ENCODE measurements at places on chromosomes 13 and 19.

DNA sequence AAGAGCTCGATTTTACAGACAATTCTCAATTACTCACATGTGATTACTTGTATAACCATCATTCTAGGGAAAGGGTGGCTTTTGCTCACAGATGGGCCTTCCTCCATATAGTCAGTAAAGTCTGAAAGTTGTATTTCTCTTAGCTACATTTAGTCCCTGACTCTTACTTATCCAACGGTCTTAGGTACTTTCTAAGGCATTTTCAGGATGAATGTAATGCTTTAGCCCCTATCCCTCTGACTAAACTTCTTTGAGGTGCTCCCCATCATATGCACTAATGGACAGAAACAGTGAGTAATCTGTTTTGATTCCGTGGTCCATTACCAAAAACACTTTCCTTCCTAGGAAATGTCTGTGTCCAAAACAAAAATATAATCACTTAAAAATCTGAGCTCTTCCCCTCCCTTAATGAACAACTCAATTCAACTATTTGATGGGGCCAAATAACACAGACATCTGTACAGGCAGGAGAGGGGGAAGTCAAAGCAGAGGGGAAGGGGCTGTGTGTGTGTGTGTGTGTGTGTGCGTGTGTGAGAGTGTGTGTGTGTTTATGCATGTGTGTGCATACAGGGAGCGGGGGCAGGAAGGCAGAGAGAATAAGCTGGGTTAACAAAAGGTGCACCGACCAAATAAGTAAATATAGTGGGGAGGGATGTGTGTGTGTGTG is 84.9 kb downstream of the USP12 start:
- no peak for DNase-seq

DNA sequence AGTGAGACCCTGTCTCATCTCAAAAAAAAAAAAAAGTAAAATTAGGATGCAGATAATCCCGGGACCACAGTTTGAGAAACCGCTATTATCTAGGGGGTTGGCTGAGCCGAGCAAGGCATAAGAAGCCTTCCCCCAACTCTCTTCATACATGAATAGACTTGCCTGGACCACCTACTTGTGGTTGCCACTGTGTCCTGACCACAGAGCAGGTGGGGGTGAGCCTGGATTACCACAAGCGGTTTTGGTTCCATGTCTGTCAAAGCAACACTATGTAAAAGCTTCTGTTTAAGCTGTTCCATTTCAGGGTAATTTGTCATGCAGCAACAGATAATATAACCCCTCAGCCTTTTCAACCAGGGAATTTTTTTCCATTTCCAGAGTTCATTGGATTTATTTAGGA is 3.3 kb upstream of the NAPA start:
- DNase-seq = peak; percentile 35

DNA sequence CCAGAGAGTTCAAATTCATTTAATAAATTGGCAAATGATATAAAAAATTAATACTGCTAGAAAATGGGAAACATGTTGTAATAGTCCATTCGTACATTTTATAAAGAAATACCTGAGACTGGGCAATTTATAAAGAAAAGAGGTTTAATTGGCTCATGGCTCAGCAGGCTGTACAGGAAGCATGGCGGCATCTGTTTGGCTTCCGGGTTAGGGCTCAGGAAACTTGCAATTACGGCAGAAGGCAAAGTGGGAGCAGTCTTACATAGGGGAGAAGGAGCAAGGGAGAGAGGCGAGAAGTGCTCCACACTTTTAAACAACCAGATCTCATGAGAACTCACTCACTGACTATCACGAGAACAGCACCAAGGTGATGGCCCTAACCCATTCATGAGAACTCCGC is 512.0 kb downstream of the DACH1 start:
- DNase-seq = no peak

DNA sequence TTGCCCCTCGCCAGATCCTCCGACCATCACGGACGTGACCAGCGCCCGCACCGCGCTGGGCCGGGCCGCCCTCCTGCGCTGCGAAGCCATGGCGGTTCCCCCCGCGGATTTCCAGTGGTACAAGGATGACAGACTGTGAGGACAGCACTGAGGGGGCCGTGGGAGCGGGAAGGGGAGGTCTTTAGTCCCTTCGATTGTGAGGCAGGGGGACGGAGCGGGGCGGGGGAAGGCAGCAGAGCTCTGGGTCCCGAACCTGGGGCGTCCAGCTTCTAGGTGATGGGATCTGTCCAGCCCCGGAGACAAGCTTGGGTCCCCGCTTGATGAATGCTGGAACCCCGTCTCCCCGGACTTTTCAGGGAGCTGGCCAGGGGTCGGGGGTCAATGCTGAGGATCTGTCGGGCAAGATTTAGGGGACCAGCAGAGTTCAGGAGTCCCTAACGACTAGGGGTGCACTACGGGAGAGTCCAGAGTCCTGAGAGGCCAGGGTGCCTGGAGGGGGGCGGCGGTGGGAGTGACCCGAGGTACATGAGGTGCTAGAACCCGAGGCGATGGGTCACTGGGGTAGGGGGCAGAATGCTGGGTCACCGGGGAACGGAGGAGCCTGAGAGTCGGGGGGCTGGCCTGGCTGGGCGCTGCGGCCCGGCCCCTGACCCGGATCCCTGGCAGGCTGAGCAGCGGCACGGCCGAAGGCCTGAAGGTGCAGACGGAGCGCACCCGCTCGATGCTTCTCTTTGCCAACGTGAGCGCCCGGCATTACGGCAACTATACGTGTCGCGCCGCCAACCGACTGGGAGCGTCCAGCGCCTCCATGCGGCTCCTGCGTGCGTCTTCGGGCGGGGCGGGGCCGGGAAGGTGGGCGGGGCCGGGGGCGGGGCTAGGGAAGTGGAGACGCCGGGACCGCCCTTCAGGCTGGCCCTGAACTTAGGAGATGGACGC is 14.6 kb downstream of the VSIG10L start:
- peak; percentile 8 for DNase-seq

DNA sequence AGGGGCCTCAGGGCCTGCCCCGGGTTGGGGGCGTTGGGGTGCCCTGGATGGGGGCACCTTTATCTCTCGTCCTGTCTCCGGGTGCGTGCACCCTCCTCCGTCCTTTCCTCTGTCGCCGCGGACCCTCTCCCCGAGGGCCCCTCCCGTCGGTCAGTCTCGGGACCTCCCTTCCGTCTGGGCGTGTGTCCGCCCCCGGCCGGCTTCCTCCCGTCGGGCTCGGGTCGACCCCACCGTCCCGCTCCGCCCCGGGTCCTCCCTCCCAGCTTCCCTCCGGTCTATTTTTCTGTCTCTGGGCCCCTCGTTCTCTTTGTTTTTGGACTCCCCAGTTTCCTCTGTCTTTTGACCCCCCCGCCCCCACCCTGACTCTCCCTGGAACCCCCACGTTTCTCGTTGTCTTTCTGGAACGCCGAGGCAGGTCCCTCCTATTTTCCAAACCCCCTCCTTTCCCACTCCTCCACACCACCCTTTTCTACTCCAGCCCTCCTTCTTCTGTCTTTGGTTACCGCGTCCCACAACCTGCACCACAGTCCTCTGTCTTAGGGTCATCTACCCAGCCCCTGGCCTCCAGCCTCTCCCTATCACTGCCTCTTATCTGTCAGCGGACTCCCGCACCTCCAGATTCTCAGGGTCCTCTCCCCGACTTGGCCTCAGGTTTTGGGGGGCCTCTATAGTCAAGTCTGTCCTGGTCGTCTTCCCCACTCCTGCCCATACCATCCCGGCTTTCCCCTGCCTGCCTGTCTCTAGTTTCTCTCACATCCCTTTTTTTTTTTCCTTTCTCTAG is 757 bp downstream of the EGLN2 start:
- no peak for DNase-seq

DNA sequence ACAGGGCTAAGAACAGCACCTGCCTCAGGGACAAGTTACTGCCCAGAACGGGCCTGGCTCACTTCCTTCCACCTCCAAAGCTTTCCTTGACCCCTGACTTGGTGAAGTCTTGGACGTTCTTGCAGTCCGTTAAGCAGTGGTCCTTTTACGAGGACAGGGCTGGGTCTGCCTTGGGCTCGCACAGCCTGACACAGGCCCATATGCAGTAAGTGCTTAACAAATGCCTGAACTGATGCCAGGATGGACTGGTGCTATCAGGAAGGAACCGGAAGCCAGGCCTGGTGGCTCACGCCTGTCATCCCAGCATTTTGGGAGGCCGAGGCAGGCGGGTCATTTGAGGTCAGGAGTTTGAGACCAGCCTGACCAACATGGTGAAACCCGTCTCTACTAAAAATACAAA is 1.8 kb upstream of the PLK5 start:
- no peak for DNase-seq

- no peak for DNase-seq
Measured at GRCh38 chr13:61370520-61370919, 45.1 kb downstream of the PCDH20 start.

GRCh38 chr19:13058951-13059660 is 43.6 kb downstream of the LYL1 start:
- DNase-seq = no peak

- DNase-seq = no peak
Measured at GRCh38 chr13:46374710-46375109, 12.3 kb downstream of the RUBCNL start.

GRCh38 chr13:53201454-53202225 is 173.0 kb downstream of the OLFM4 start:
- DNase-seq = no peak

- no peak for DNase-seq
Measured at GRCh38 chr13:83618966-83619365, 263.3 kb downstream of the SLITRK1 start.

- no peak for DNase-seq
Measured at GRCh38 chr13:114046431-114046975, 72.6 kb upstream of the C13orf46 start.

DNA sequence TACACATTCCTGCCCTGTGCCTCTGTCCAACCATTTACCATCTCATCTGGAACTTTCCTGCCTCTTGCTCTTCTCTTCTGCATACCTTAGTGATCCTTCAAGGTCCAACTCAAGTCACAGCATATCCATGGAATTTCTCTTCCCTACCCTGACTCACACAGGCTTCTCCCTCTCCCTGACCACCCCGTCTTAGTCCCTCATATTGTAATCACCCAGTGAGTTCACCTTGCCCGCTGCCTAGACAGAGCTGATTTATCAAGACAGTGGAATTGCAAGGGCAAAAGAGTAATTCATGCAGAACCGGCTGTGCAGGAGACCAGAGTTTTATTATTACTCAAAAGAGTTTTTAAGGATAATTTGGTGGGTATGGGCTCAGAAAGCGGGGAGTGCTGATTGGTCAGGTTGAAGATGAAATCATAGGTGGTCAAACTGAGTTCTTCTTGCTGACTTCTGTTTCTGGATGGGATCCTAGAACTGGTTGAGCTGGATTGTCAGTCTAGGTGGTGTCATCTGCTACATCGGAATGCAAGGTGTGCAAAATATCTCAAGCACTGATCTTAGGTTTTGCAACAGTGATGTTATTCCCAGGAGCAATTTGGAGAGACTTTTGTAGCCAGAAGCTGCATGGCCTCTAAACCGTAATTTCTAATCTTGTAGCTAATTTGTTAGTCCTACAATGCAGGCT is 67.2 kb downstream of the HSPH1 start:
- DNase-seq = no peak

DNA sequence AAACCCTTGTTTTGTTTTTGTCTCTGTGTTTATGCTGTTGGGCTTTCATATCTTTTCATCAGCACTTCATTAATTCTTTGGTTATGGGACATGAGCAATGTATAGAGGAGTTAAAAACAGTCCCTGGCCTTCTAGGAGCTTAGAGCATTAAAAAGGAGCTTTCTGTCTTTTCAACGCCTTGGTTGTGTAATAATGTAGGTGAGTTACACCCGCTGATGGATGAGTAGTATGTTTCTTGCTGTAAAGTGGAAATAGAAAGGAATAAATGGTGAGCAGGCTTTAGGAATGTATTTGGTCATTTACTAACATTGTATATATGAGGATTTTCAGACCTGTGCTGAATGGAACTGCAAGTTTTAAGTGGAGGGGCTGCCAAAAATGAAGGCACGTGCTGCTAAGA is 121.5 kb upstream of the RNF113B start:
- DNase-seq = no peak

DNA sequence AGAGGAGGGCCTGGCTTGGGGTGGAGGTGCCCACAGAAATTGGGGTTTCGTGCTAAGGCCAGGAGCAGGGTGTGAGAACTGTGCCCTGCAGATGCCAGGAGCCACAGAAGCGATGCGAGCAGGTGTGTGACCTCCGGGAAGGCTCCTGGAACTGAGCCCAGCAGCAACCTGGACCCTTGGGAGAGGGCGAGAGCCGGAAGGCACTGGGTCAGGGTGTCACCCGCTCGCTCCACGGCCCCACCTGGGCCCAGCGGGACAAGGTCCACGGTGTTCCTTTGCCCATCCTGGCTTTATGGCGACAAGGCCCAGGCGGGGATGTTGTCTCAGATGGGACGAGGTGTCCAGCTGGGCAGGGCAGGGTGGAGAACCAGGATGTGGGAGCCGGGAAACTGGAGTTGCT is 4.2 kb downstream of the MISP start:
- no peak for DNase-seq

DNA sequence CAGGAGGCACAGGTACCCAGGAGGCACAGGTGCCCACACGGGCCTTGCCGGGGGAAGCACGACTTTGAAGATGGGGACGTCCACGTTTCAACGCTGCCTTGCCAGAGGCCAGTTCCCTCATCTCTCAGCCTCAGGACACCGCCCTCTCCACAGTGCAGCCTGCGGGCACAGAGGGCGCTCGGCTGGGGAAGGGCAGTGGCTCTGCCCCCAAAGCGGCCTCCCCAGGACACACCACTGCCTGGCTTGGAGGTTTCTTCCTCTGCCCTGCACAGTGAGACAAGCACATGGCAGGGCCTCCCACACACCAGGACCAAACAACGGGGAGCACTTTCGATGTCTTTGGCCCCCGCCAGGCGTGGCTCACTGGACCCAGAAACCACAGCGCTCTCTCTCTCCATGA is 73.0 kb downstream of the RASA3 start:
- DNase-seq = no peak

DNA sequence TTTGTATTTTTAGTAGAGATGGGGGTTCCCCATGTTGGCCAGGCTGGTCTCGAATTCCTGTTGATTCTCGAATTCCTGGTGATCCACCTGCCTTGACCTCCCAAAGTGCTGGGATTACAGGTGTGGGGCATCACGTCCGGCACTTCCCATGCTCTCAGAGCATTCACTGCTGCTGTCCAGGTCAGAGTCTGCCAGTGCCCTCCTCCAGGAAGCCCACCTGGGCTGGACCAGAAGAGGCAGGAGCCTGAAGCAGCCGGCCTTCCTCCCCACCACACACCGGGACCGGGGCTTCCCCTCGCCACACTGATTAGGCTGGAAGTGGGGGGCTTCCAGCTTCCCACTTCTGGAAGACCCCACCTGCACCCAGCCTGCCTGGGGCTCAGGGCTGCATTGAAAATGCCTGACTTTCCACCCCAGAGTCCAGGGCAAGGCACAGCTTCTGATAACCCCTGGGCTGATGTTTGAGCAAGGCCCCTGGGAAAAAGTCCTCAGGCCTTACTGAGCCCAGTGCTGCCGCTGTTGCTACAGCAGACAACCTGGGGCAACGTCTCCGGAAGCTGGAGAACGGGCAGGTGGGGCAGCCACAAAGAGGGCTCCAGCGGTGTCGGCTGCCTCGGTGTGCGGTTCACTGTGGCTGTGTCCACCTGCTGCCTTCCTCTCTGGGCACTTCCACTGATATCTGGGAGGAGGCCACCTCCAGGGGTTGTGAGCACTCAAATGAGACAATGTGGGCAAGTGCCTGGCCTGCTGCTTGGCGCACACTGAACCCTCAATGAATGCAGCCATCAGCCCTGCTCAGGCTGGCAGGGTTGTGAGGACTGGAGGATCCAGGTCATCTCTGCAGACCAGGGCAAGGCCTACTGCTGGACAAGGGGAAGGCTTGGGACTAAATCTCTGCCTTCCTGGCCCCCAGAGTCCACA is 22.6 kb downstream of the CEBPA start:
- no peak for DNase-seq

- DNase-seq = no peak
Measured at GRCh38 chr13:25827831-25828465, 223.9 kb downstream of the SHISA2 start.

- DNase-seq = no peak
Measured at GRCh38 chr13:33610438-33611120, 207.4 kb upstream of the RFC3 start.
